ENCODE measurements at places on chromosomes 13 and 19.

GRCh38 chr19:36915992-36916830 is at the start of the genes ZNF568 and ZNF829:
TSS of gene ZNF568 (plus strand) at chr19:36916332. CDS start at chr19:36922771, 6,439 bp downstream.
TSS of gene ZNF829 (minus strand) at chr19:36916291. CDS start at chr19:36915167, 1,124 bp downstream.
- DNase-seq: peak; percentile 95

DNA sequence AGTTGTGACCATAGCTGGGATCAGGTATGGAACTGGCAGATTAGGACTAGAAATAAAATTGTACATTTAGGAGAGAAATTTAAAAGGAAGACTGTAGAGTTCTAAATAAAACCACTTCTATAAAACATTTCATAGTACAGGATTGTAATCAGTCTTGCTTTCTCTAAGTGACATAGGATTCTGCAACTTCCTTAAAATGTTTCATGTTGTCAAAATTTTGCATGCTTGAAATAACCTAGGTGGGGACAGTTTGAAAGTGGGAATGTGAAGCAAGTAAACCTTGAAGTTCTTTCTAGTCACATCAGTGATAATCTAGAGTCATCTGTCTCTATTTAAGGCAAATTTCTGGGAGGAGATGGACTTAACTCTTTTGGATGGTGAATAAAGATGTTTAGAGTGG is 6.7 kb downstream of the TM9SF2 start:
- DNase-seq: no peak

DNA sequence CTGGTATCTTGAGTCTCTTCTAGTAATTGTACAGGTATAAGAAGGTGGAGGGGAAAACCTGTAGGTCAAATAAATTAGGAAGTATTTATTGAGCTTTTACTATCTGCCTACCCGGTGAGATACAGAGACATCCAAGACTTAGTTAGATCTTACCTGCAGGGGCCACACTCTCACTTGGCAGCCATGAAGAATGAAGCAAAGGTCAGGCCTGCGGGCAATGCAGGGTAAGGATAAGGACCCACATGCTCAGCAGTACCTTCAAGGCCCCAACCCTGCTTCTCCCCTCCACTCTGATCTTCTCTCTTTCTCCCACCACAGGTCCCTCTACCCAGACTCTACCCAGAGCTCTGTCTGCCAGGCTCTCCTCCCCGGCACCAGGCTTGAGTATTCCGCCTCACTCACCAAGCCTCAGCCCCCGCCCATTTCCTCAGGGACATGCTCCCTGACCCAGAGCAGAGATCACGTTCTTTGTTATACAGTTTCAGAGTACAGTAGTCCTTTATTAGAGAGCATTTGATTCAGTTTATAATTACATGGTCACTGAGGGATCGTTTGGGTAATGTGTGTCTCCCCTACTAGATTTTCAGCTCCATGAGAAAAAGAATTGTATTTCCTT is 18.9 kb upstream of the CLDN10 start:
- DNase-seq: no peak

- peak; percentile 55 for DNase-seq
Measured at GRCh38 chr19:33064792-33065550, at the start of gene RHPN2. TSS of gene RHPN2 (minus strand) at chr19:33064888. CDS start at chr19:33064852, 36 bp downstream.

DNA sequence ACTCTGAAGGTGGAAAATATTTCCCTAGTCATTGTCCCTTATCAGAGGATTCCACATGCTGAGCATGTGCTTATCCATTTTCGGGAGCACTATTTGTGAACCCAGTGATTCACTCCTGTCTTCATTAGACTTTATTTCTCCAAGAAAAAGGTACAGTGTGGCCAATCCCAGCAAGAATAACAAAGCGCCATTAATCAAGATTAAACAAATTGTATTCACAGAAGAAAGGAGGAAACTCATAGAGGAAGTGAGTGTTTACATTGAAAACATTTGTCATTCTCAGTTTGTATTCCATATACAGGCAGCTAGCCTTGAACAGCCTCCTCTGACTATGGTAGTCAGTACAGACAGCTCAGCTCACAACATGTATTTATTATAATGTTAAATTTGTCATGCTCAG is 1669.9 kb upstream of the SPRY2 start:
- DNase-seq: no peak

GRCh38 chr13:61415058-61415721 is 459 bp downstream of the PCDH20 start:
- peak; percentile 48 for DNase-seq

GRCh38 chr19:18659281-18660050 is 22.6 kb downstream of the KLHL26 start:
- DNase-seq: no peak

- no peak for DNase-seq
Measured at GRCh38 chr19:31266731-31267130, 82.5 kb downstream of the TSHZ3 start.

DNA sequence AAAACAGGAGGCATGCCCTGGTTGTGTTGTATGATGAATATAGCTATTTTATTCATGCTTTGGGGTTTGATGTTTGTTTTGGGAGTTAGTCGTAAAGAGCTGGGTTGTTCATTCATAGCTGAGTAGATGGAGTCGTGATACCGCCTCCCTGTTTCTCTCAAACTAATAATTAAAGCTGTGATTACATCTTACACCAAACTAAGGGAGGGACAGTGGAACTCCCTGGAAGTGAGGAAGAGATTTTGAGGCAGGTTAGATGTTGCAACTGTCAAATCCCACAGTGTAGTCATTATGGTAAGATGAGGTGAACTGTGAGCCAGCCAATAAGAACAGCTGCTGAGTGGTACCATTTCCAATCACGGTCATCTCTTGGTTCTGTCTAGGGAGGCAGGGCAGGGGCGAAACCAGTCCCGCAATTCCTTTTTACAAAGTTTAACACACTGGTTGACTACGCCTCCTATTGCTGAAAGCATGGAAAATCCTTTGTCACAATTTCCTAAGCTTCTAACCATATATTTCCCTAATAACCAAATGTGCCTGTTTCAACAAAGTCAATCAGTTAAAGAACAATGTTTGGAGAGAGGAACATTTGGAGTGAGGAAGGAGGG is 207.6 kb upstream of the SERP2 start:
- DNase-seq: no peak

Data from testis (tissue), 5 donors.